ENCODE measurements at places on chromosomes 1 and 21.
A peak's percentile ranks its signal among the peaks of the same experiment; 100 is the strongest.

DNA sequence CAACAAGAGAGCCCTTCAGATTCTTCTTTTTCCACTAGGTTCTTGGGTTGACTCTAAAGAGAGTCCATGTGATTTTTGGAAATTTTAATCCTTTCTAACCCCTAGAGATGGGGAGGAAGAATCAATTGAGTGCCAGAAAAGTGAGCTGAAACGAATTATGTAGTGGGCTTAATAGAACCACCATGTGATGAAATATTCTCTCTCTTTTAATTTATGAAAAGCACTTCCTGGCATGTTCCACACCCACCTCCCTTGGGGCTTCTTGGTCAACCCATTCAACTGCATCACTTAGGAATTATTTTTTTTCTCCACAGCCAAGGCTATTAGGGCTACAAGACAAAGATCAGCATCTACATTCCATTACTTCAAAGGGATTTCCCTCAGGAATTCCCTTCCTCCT is 79.6 kb downstream of the ZC3H11B start:
- H3K27ac ChIP-seq: no peak overlapping the region
- H3K4me1 ChIP-seq: no peaks in the 10 kb centered on the region
- no peak overlapping the region for H3K4me3 ChIP-seq
- DNase-seq: no peak

DNA sequence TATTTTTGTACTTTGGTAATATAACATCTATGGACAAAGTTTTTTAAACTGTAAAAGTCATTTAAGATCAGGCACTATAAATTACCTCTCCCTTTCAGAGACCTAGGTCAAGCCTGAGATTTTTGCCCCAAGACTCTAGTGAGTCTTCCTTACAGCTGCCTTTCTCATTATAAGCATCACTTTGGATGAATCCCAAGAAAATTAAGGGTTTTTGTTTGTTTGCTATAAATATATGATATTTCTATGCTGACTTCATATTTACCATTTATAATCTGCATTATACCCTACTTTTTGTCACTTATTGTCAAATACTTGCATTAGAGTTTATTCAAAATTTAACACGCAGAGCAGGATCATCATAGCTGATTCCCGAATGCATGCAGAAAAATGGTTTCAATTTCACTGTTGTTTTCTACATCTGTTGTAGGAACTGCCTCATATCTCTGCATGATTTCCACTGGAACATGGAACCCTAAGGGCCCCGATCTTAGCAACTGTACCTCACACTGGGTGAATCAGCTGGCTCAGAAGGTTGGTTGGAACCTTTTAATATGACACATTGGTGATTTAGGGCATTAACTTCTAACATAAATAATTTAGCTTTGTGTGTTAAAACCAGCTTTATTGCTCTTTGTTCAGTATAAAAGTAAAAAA is 150.0 kb downstream of the ADGRL2 start:
- H3K36me3 ChIP-seq: no peaks in the 10 kb centered on the region
- no peak overlapping the region for H3K4me3 ChIP-seq
- H3K27me3 ChIP-seq: no peaks in the 10 kb centered on the region
- H3K4me1 ChIP-seq: no peaks in the 10 kb centered on the region
- no peak overlapping the region for H3K27ac ChIP-seq

DNA sequence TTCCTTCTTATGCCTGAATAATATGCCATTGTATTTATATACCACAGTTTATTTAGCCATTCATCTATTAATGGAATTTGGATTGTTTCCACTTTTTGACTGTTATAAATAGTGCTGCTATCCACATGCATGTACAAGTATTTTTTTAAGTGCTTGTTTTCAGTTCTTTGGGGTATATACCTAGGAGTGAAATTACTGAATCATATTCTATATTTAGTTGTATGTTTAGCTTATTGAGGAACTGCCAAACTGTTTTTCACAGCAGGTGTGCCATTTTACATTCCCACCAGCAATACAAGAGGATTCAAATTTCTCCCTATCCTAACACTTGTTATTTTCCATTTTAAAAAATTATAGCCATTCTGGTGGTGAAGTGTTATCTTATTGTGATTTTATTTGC is 7.6 kb upstream of the HJV start:
- no peak for DNase-seq
- H3K27me3 ChIP-seq: peaks cover 24% of the 10 kb centered on the region
- H3K4me1 ChIP-seq: peaks cover 4% of the 10 kb centered on the region
- no peak overlapping the region for H3K4me3 ChIP-seq
- H3K27ac ChIP-seq: no peak overlapping the region
- H3K36me3 ChIP-seq: no peaks in the 10 kb centered on the region

- H3K4me1 ChIP-seq: no peaks in the 10 kb centered on the region
- H3K36me3 ChIP-seq: no peaks in the 10 kb centered on the region
- no peak overlapping the region for H3K27ac ChIP-seq
- no peak overlapping the region for H3K4me3 ChIP-seq
These were observed 50.1 kb downstream of the RASAL2 start for GRCh38 chr1:178143730-178144690.

DNA sequence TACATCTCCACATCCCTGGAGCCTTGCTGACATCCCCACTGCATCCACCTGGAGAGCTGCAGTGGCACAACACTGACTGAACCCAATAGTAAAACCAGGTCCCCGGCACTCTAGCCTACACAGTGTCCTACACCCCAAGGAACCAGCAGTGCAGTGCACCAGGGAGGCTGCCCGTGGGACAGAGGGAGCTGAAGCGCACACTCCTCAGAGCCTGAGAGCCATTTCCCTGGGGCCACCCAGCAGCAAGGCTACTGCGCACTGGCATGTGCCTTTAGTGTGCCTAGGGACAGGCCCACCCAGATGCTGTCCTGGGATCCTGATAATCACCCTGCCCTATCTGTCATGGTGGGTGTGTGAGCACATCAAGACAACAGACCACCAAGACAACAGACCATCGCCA is 31.9 kb downstream of the NSL1 start:
- peaks cover 47% of the 10 kb centered on the region for H3K4me1 ChIP-seq
- no peak overlapping the region for H3K4me3 ChIP-seq
- no peaks in the 10 kb centered on the region for H3K27me3 ChIP-seq
- peaks cover 10% of the 10 kb centered on the region for H3K36me3 ChIP-seq
- H3K27ac ChIP-seq: peak overlapping the region; percentile 21

- peaks cover 28% of the 10 kb centered on the region for H3K27me3 ChIP-seq
- no peak overlapping the region for H3K4me3 ChIP-seq
These were observed 38.7 kb downstream of the GPR161 start for GRCh38 chr1:168097921-168098528.

GRCh38 chr1:219339466-219339865 is 165.8 kb downstream of the LYPLAL1 start:
- no peaks in the 10 kb centered on the region for H3K4me1 ChIP-seq
- no peak for DNase-seq
- no peak overlapping the region for H3K4me3 ChIP-seq
- no peaks in the 10 kb centered on the region for H3K27me3 ChIP-seq

- peaks cover 4% of the 10 kb centered on the region for H3K27me3 ChIP-seq
- no peaks in the 10 kb centered on the region for H3K36me3 ChIP-seq
- H3K27ac ChIP-seq: no peak overlapping the region
- H3K4me1 ChIP-seq: no peaks in the 10 kb centered on the region
These were observed 53.0 kb upstream of the KAZN start for GRCh38 chr1:14545422-14546025.
